ENCODE measurements at places on chromosomes 1 and 21.

DNA sequence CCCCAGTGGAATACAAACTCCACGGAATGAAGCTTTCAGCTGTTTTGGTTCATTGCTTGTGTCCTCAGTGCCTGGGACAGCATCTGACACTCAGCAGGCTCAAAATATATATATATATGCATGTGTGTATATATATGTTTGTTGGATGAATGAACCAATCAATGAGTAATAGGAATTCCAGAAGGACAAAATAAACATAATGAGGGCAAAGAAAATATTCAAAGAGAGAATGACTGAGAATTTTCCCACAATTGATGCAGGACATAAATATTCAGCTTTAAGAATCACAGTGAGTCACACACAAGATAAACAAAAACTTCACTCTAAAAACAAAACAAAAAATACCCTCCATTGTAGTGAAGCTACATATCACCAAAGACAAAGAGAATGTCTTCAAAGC lies 64.0 kb downstream of the CHD5 start:
- no peak for DNase-seq

GRCh38 chr1:196685506-196685905 lies 33.7 kb downstream of the CFH start:
- DNase-seq, result no peak

GRCh38 chr1:165927169-165927568 lies 99.8 kb downstream of the UCK2 start:
- no peak for DNase-seq

- DNase-seq, result no peak
Observed at GRCh38 chr1:74571891-74572290, 59.5 kb upstream of the LRRC53 start.

DNA sequence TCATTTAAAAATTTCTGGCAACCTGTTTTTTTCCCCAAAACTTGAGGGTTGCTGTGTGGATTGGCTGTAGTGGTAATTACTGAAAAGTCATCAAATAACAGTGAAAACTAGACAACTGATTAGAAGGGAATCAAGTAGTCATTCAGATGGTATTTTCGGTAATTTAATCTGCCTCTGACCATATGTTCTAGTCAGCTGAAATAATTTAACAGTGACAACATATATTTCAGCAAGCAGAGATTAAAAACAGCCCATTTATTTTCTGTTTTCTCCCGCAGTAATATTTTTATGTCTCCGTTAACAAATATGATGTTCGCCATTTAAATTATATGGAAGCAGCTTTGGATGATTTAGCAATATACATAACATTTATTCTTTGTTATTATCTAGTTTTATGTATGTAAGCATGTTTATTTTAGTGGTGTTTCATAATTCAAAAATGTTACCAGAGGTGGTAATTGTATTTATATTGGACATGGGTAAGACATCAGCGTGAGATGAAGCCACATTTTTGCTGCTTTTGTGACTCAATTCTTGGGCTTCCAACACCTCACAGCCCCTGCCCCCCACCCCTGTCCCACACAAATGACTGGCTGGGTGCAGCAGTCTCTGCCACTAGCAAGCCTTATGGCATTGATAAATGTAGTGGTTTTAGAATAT lies 104.4 kb downstream of the GALNT2 start:
- no peak for DNase-seq

GRCh38 chr1:92752719-92753118 lies 32.2 kb downstream of the EVI5 start:
- no peak for DNase-seq

DNA sequence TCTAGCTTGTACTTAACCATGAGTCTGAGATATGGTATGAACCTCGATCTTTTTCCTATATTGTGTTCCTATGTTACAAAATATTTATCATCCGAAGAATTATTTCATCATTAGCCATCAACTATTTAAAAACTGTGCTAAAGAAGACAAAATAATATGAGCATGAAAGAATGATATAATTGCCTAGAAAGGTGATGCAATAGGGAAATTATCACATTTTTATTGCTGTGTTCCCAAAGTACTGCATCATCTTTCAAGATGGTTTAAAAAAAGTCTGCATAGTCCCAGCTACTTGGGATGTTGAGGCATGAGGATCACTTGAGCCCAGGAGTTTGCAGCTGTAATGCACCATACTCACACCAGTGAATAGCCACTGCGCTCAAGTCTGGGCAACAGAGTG lies 126.7 kb downstream of the APP start:
- DNase-seq, result no peak

GRCh38 chr21:41316200-41317062 lies at the start of gene FAM3B:
TSS of gene FAM3B (plus strand) at chr21:41316801. CDS start at chr21:41316880, 79 bp downstream.
- no peak for DNase-seq

DNA sequence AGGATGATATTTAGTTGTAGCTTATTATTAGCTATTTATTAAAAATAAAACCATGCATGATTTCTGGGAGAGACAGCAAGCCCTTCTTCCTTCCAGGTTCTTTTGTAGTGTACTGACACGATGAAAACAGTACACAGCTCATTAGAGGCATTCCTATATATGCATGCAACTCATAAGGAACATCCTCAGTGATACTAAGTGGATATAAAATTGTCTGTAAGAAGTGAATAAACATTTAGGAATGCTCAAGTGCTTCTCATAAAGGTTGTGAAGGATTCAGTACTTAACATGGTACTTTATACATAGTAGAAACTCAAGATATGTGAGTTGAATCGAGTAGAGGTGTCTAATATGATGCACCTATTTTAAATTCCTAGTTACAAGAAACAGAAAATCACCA lies 287.7 kb downstream of the SDCCAG8 start:
- no peak for DNase-seq

- no peak for DNase-seq
Observed at GRCh38 chr1:205832326-205832751, 17.6 kb downstream of the PM20D1 start.

DNA sequence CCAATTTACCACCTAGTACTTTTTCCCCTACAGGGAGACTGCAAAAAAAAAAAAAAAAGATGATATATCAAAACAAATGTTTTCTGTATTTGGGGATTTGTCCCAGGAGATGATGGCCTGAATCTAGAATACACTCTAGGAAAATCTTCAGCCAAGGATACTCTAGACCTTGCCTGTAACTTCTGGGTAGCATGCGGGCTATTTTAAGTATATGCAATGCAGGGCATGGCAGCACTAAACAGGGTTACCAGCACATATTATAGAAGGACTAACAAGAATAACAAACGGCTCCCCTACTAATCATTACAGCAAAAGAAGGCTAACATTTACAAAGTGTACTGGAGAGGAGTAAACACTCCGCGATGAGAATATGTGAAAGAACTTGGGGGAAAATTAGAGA lies 109.6 kb downstream of the GPATCH2 start:
- no peak for DNase-seq

GRCh38 chr1:156528231-156528630 lies 27.7 kb upstream of the MEF2D start:
- DNase-seq, result no peak

GRCh38 chr1:221612047-221612777 lies 129.7 kb downstream of the DUSP10 start:
- DNase-seq, result no peak

- no peak for DNase-seq
Observed at GRCh38 chr1:212402666-212403321, 11.9 kb downstream of the PACC1 start.

DNA sequence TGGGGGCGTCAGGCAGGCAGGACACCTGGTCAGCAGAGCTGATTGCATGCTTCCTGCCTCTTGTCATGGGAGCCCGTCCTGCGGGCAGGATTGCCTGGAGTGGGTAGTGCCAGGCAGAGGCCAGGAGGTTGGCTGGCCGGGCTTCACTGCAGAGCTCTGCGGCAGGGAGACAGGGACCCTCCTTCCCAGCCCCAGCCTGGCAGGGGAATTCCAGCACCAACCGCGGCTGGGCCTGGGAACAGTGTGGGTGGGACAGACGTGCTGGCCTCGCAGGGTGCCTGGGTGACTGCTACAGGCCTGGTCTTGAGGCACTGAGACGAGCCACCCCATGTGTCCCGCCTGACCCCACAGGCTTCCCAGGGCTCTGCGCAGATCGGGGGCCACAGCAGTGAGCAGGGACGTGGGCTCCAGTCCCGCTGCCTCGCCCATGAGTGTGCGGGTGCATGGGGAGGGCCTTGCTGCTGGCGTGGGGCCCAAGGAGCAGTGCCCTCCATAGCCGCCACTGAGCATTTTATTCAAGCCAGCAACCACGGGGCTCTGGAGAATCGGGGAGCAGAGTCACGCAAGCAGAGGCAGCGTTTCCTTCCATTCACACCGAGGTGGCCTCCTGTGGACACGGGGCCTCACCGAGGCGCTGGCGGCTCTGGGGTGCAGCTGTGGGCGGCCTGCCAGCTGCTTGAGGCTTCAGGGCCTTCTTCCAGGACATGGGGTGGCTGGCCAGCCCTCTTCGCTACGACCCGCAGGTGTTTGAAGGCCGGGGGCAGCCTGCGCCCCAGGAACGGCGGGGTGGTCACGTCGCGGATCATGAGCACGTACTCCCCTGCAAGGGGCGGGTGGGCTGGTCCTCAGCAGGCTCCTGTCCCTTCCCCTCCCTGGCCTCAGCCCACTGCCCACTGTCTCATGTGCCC lies 70.3 kb downstream of the MORN1 start:
- no peak for DNase-seq

DNA sequence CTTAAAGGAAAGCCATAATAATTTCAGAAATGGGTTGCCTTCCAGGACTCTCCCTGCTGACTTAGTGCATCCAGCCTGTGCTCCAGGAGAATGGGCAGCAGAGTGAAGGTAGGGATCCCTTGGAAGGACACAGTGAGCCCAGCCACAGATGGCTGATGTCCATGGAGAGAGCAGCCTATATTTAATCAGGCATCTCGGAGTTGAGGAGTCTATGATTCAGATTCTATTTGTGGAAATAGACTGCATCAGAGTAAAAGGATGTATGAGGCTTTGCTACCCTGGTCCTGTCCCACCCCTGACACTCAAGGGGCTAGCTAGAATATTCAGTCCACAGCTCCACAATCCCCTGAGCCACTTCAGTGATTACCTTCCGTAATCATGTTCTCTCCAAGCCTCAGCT lies 43.8 kb upstream of the PBX1 start:
- no peak for DNase-seq

GRCh38 chr1:168476588-168477385 lies 67.0 kb downstream of the XCL2 start:
- DNase-seq, result no peak

- DNase-seq, result no peak
Observed at GRCh38 chr1:6738987-6739676, 37.5 kb upstream of the DNAJC11 start.

GRCh38 chr1:220516014-220516721 lies 11.8 kb upstream of the MARK1 start:
- DNase-seq, result no peak

- DNase-seq, result no peak
Observed at GRCh38 chr1:19744335-19744743, 55.4 kb downstream of the TMCO4 start.

DNA sequence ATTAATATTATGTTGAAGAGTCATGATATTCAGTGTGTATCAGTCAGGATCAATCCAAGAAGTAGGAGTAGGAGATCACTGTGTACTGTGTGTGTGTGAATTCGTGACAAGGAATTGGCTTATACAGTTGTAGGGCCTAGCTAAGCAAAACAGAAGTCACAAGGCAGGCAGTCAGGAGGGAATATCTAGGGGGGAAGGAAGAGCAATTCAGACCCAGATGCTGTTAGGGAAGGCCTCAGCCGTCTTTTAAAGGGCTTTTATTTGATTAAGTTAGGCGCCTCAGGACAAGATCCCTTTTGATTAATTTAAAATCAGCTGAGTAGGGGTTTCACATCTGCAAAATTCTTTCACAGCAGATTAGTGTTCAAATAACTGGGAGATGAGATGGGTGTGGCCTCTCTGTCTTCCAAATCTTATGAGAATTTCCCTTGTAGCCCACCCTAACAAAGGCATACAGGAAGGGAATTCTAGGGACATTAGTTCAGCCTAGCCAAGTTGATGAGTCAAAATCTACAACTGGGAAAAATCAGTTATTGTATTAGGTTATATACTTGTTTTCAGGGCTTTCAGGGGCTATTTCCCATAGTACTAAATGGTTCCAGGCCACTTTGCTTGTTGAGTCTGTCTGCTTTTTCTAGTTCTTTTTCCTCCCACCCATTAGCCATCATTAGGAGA lies 47.4 kb downstream of the ALG6 start:
- no peak for DNase-seq

GRCh38 chr1:231934797-231935196 lies 308.2 kb downstream of the DISC1 start:
- DNase-seq, result no peak

- DNase-seq, result no peak
Observed at GRCh38 chr1:84887261-84887934, 5.6 kb downstream of the LPAR3 start.

- no peak for DNase-seq
Observed at GRCh38 chr1:236552901-236553300, 29.1 kb downstream of the LGALS8 start.

DNA sequence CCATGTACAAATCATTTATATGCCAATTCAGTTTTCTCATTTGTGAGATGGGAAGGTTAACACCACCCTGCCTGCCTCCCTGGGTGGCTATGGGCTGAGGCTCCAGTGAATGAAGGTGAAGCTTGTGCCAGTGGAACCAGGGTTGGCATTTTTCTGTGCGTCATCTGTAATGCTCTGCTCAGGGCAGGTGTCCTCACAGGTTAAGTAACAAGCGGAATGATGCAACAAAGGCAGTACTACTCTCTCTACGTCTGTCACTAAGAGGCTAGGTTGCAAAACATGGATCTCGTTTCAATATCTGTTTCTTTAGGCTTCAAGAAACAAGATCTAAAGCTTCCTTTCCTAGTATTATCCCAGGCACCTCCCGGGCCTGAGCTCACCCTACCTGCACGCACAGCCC lies 67.0 kb upstream of the ZNF648 start:
- DNase-seq, result no peak

GRCh38 chr1:151294742-151295462 lies 12.8 kb downstream of the ZNF687 start:
- DNase-seq, result no peak

DNA sequence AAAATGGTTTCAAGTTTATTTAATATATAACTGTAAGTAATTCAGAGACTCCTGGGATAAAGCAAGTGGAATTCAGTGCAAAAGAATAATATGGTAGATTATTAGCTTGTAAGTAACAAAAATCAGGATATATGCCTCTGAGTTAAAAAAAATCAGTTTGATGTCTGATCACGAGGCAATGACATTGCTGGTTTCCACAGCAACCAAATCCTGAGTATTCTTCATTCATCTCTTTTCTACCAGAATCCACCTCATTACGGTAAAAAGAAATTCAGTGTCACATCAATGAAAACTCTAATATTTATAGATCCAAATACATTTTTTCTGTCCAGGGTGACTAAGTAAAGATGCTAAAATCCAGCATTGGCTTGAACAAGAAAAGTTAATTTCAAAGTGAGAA lies 642.3 kb upstream of the TMPRSS15 start:
- DNase-seq, result no peak

GRCh38 chr1:7101187-7101586 lies 315.9 kb downstream of the CAMTA1 start:
- DNase-seq, result no peak

GRCh38 chr1:56099766-56100265 lies 479.5 kb downstream of the PLPP3 start:
- no peak for DNase-seq

DNA sequence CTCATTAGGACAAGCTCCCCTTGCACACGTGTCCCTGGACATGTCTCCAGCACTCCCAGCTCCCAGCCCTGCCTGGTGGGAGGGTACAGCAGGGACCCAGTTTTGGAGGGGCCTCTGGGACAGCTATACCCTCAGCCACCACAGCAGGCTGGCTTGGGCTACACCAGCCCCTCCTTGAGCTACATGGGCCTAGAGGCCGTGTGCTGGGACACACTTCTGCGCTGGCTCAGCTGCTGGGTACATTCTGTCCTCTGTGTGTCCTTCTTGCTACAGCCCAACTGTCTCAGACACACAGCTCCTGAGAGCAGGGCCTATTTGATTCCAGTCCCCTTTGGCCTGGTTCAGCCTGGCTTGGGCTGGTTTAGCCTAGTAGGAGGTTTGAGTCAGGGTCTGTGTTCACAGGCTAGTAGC lies 26.7 kb downstream of the DMAP1 start:
- DNase-seq, result no peak

Data from NK-92 treated with Interleukin-12 subunit alpha and Interleukin-12 subunit beta, amount 100 ng/mL, for 24 hours (cell line).